Fibroblast of skin of right quadriceps (primary cell): ENCODE measurements at places on chromosomes 6 and 20.

DNA sequence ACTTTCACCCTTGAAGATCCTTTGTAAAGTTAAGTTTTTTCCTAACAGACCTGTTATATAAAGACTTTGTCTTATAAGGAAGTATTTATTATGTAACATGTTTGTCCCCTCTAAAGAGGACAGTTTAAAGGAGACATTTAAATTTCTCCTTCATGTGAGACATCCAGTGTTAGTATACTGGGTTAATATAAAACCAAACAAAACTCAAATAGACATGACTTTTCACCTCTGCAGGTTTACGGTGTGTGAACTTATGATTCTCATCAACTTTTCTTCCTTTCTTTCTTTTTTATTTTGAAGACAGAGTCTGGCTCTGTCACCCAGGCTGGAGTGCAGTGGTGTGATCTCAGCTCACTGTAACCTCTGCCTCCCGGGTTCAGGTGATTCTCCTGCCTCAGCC, 17.4 kb upstream of the MPC1 start:
- no peak for DNase-seq

DNA sequence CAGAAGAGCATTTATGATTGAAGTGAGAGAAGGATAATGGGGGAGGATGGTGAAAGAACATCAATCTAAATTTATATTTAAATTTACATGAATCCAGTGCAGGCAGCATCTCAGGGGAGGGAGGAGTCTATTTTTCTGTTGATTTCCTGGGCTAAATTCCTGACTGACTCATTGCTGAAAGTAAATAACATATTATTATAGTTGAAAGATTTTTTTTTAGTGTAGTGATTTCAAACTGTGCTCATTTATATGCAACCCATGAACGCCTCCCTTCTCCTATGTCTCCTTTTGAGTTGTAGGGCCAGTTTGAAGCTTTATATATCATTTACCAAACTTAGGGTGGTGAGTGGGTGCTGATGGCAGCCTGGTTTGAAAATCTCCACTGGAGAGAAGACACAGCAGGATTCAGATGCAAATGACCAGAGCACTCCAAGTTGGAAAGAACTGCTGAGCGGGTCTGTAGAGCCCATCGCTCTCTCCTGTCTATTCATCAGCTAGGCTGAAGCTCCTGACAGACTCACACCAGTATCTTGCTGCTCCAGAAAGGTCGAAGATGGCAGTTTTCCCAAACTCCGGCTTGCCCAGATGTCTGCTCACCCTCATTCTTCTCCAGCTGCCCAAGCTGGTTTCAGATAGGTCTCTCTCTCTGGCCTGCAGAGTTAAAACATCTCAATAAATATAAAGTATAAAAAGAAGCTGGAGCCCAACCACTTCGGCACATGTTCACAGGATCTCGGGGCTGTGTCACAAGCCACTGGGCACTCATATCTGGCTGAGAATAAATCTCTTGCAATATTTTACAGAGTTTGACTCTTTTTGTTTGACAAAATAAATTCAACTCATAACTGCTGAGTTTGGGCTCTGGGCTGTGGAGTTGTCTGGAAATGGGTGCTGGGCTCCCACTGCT, 18.3 kb downstream of the BTN2A1 start:
- DNase-seq = no peak

GRCh38 chr20:25481918-25482253, 74.4 kb downstream of the GINS1 start:
- no peak for DNase-seq

DNA sequence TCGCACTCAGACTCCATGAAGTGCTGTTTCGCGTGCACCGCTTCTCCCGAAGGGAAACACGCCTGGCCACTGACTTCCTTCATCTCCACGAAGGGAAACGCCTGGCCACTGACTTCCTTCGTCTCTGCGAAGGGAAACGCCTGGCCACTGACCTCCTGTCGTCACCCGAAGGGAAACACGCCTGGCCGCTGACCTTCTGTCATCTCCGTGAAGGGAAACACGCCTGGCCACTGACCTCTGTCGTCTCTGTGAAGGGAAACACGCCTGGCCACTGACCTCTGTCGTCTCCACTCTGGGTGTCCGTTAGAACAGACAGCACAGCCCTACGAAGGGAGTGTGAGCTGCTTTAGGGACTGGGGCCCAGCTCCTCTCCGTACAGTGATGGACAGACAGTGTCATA, 17.1 kb upstream of the ADRM1 start:
- no peak for DNase-seq

- no peak for DNase-seq
Observed at GRCh38 chr6:112310439-112311125, 36.5 kb upstream of the RFPL4B start.

GRCh38 chr6:53009056-53009455, 14.0 kb upstream of the GSTA4 start:
- no peak for DNase-seq

- DNase-seq = no peak
Observed at GRCh38 chr6:106502559-106502958, 126.7 kb downstream of the RTN4IP1 start.

- DNase-seq = no peak
Observed at GRCh38 chr6:12178521-12178920, 111.6 kb upstream of the EDN1 start.

DNA sequence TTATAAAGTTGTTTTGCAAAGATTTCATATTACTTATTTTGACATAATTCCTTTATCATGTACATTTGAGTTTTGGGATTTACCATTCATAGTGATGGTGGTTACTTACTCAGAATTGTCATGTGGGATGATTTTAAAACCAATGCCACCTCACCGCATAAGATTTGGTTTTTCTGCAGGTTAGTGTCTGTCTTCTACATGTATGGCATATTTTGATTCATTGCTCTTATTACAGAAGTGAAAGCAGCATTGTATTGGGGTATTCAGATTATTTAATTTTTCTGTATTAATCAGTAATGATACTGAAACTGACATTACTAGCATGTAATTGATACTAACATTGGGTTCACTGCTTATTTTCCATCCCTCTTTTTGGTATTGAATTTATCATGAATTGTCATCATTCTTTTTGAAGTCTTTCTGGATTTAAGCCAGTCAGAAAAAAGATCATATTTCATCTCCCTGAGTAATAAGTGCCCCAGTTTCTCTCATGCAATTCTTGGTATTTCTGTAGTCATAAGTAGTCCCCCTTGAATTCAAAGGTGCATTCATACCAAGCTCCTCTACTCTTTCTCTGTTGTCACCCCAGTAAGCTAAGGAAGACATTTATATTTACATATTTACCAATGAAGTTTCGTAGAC, 176.6 kb downstream of the BCKDHB start:
- peak; percentile 31 for DNase-seq

DNA sequence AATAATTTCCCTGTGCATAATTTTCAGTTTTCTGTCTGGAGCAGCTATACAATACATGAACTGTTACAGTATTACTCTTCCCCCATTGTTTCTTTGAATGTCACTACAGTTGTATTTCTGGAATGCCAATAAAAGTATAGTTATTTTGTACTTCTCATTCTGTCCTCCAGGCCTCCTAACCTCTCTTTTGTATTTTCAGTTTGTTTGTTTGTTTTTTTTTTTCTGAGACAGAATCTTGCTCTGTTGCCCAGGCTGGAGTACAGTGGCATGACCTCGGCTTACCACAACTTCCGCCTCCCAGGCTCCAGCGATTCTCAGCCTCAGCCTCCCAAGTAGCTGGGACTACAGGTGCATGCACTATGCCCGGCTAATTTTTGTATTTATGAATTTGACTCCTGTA, 16.8 kb upstream of the ARID1B start:
- no peak for DNase-seq

- no peak for DNase-seq
Observed at GRCh38 chr20:23362392-23363256, 642 bp downstream of the GZF1 start.

- DNase-seq = no peak
Observed at GRCh38 chr6:104229057-104229456, 630.7 kb downstream of the HACE1 start.

DNA sequence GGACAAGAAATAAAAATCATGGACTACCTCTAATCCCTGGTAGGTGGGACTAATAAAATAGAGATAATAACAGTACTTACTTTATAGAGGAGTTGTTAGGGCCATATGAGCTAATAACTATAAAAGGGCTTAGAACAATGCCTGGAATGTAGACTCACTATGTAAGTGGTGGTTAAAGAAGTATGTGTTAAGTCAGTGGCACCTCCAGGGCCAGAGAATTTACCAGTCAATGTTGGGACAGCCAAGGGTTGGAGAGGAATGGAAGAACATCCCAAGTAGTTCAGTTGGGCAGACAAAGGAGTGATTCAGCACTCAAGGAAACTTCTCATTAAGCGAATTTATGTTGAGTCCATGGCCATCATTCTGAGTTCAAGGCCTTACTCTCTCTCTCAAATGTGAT, 116.8 kb downstream of the OTOR start:
- DNase-seq = peak; percentile 41

- peak; percentile 42 for DNase-seq
Observed at GRCh38 chr6:159110013-159110412, 59.2 kb upstream of the FNDC1 start.

DNA sequence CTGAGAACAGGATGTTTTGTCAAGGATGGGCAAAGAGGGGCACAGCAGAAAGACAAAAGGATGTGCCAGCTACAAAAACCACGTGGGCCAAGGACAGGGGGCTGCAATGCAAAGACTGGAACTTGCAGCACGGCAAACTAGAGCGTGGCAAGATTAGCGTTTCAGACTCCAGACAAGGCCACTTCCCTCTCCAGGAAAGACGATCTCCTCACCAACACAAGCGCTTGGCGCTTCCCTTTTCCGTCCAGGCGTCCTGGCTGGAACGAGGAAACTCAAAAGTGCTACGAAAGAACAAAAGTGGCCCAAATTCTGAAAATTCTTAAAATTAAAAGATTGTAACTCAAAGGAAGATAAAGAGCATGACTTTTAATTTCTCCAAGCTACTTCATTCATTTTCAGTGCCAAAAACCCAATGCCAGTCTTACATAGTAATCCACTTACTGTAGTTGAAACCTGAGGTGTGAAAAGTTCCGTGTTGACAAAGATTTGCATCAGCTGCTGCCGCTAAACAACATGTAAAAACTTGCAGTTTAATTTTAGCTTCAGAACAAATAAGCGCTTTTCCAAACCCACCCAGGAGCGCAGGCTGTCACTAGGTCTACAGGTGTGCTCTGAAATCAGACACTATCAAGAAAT, 207.1 kb upstream of the RREB1 start:
- no peak for DNase-seq

- DNase-seq = no peak
Observed at GRCh38 chr6:64815718-64816117, 891.3 kb downstream of the EYS start.

- DNase-seq = no peak
Observed at GRCh38 chr6:36054956-36055355, 27.3 kb downstream of the MAPK14 start.

GRCh38 chr6:9086331-9086730, 651.0 kb upstream of the SLC35B3 start:
- DNase-seq = peak; percentile 1

- DNase-seq = no peak
Observed at GRCh38 chr6:166908811-166909210, 47.5 kb downstream of the RNASET2 start.

GRCh38 chr6:151869345-151869744, 61.9 kb downstream of the ESR1 start:
- DNase-seq = no peak

- DNase-seq = no peak
Observed at GRCh38 chr6:17490724-17491123, 97.3 kb downstream of the CAP2 start.

GRCh38 chr20:62539198-62540045, 63.6 kb upstream of the GATA5 start:
- no peak for DNase-seq

DNA sequence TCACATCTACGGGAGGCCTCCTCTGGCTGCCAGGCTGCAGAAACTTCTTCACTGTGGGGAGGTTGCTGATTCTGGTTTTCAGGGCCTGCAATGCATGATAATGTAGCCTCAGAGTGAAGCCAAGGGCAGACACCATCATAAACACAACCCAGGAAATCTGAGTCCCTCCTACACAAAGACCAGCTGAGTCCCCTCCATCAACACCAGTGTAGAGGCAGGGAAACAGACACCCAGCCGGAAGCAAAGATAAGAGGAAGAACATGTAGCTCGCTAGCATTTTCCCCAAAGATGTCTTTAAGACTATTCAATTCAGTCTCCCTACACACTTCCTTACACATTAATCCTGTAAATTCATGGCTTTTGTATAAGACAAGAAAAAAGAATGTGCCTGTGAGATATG, 23.6 kb downstream of the GSTA2 start:
- DNase-seq = no peak

DNA sequence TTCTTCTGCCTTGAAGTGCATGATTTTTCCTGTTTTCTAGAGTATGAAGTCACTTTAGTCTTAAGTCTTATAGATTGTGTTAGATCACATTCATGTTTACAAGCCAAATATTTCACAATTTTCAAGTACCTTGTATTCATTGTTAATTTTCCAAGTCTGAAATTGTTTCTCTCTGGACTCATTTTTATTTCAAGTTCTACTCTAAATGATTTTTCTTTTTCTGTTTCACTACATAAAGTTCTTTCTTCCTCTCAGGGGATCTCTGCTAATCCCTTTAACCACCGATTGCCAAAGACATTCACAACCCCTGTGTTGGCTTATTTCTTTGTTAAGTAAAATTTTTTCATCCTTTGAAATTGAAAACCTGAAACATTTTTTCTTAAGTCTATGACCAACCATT, 805.7 kb downstream of the KIF16B start:
- peak; percentile 31 for DNase-seq

DNA sequence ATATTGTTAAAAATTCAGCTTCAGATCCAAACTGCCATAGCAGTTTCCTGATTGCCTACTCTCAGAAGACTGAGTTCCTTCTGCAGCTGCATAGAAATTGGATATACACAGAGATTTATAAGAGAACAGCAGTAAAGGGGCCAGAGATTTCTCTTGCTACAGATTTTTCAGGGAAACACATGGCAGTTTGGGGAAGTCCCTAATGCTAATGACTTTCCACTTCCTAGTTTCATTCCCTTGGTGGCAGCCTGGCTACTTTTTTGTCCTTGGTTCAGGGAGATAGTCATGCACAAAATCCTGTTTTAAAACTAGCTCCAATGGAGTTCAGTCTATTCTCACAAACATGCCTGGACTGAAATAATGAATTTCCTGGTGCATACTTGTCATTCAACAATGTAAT, 125.3 kb upstream of the PLCB4 start:
- no peak for DNase-seq

- DNase-seq = no peak
Observed at GRCh38 chr6:132361101-132361500, 40.2 kb downstream of the MOXD1 start.

- DNase-seq = no peak
Observed at GRCh38 chr6:53987522-53987888, 123.7 kb upstream of the MLIP start.

- no peak for DNase-seq
Observed at GRCh38 chr6:24897186-24897585, 38.6 kb downstream of the RIPOR2 start.

- no peak for DNase-seq
Observed at GRCh38 chr6:64713175-64713574, 993.9 kb downstream of the EYS start.

GRCh38 chr6:3612341-3613041, 139.0 kb downstream of the PXDC1 start:
- peak; percentile 96 for DNase-seq

GRCh38 chr6:138240476-138241245, 22.4 kb upstream of the PBOV1 start:
- DNase-seq = peak; percentile 68

- DNase-seq = peak; percentile 87
Observed at GRCh38 chr6:163414117-163414945, at the start of gene QKI. Gene QKI (plus strand): TSS chr6:163414718. CDS start chr6:163415194, 476 bp downstream.
